ENCODE measurements at places on chromosomes 2 and 18.

GRCh38 chr18:33372442-33372841, 68.1 kb downstream of the CCDC178 start:
- no peak for DNase-seq

DNA sequence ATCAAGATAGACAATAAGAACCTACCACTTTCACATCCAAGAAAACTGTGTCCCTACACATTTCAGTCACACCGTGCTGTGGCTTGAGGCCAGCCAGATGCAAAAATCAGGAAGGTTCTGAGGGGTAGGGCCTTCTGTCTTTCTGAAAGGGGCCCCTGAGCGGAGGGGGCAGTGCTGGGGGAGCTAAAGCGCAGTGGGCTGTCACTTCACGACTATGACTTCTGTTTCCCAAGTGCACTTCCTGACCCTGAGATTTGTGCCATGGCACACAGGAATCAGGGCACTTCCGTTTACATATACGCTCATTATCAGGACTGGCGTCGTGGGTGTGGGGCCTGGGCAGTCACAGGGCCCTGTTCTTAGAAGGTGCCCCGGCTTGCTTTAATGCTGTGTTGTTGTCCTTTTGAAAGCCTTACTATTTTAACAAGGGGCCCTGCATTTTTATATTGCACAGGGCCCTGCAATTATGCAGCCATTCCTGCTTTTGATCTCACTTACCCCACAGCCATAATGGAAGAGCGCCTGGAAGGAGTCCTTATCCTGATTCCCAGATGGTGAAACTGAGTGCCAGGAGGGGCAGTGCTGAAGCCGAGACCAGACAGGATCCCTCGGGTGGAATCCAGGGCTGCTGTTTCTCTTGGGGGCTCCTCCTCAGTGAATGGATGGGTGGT, 620 bp downstream of the NGEF start:
- DNase-seq: no peak

DNA sequence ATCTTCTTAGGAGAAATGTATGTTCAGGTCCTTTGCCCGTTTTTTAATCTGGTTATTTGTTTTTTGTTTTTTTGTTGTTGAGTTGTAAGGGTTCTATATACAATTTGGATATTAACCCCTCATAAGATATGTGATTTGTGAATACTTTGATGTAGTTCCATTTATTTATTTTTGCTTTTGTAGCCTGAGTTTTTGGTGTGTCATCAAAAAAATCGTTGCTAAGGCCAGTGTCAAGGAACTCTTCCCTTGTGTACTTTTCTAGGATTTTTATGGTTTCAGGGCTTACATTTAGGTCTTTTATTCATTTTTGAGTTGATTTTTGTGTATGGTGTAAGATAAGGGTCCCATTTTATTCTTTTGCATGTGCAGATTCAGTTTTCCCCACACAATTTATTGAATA, 372.6 kb downstream of the PLCL1 start:
- DNase-seq: no peak

DNA sequence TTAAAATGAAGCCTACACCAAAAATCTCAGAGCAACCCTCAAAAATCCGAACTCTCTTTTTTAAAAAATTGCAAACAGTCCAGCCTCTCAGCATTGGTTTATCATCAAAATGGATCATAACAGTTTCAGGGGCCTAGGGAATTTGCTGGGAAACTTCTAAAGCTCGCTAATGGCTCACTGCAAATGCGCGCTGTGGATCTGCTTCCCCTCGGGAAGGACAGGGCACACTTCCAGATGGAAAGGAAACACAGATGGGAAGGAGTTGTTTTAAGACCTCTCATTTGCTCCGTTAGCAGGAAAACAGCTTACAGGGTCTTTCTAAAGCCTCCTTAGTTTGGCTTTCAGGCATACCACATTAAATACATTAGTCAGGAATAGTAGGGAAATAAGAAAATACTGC, 27.2 kb downstream of the FECH start:
- DNase-seq: no peak

GRCh38 chr2:3200420-3200939, 177.1 kb downstream of the EIPR1 start:
- no peak for DNase-seq

GRCh38 chr2:99217929-99218501, 37.0 kb downstream of the MRPL30 start:
- DNase-seq: no peak
